ENCODE measurements at places on chromosomes 3 and 15. TPM values are rescaled to one million over a fixed set of nuclear protein-coding genes. Genes with fewer than 3 reads are reported as not detected.

The GRAMD1C gene
- 20.1 TPM for total RNA-seq

The ARPP21 gene
- not detected for total RNA-seq

The ACKR2 gene
- 0.67 TPM for total RNA-seq

The ARPIN gene
- total RNA-seq, result 12.8 TPM

All from mammary microvascular endothelial cell (primary cell).